T-helper 2 cell (primary cell): ENCODE measurements at places on chromosomes 5 and 9.

- no peak for DNase-seq
Measured at GRCh38 chr9:137431416-137431931, 8.3 kb downstream of the NOXA1 start.

DNA sequence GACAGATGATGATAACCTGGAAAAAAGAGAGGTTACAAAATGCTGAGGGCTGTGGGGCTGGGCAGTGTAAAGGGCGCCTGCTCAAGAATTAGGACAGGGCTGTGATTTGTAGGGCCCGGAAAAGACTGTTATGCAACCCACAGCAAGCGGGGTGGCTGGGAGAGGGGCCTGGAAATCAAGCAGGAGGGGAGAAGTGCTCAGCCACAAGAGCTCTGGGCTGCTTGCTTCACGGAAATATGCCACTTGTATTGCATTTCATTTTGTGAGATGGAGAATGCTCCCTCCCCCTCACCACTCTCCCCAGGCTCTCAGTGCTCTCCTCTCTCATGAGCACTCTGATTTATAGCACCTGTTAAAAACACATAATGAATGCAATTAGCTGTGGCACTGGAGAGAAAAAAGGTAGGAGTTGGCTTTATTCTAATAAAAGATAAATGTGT, 8.4 kb upstream of the HAND1 start:
- DNase-seq = no peak

DNA sequence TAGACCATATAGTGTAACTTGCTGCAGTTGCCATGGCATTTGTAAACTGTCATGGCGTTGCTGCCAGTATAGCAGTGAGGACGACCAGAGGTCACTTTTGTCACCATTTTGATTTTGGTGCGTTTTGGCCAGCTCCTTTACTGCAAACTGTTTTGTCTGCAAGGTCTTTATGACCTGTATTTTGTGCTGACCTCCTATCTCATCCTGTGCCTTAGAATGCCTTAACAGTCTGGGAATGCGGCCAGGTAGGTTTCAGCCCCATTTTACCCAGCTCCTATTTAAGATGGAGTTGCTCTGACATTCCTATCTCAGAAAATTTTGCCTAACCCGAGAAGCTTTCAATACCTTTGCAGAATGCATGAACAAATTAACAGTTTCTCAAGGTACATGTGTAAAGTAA, 914.4 kb upstream of the ACO1 start:
- DNase-seq = no peak

DNA sequence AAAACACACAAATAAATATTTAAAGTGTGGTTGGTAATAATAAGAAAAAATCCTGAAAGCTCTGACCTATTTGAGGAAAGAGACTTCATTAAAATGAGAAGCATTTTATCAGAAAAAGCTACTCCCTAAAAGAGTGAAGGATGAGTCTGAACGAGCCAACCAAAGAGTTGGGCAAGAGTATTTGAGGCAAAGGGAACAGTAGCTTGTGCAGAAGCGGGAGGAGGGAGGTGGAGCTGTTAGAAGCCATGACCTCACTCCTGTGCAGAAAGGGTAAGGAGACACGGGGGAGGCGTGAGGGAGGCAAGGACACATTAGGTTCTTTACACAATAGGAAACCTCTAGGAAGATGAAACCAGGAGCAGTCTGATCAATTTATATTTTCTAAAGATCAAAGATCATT, 29.4 kb downstream of the SH3RF2 start:
- no peak for DNase-seq

- no peak for DNase-seq
Measured at GRCh38 chr5:61414806-61415205, 82.7 kb downstream of the ZSWIM6 start.

- no peak for DNase-seq
Measured at GRCh38 chr9:132190966-132191365, 29.1 kb downstream of the NTNG2 start.

DNA sequence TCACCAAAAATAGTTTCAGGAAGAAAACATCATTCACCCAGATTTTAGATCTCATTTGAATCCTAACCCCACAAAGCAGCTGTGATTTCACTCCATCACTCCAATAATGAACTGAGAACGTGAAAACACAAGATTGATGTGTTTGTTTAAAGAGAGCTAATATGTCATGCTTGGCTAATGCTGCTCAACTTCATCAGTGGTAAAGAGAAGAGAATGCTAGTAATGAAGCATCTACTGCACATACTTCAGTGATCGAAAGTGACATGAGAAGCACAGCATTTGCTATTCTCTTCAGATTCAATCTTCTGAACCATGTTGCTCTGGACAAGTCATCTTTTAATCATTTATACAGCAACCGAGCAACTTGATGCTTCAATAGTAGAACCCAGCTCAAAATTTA, 874.7 kb downstream of the EFNA5 start:
- no peak for DNase-seq

GRCh38 chr9:17613758-17614157, 34.9 kb downstream of the SH3GL2 start:
- no peak for DNase-seq
